Mesangial cell (primary cell): ENCODE measurements at places on chromosomes 6 and 20. TPM values are rescaled to one million over a fixed set of nuclear protein-coding genes. Genes with fewer than 3 reads are reported as not detected.

SLC13A3 gene
- total RNA-seq = 2.4 and 4.1 TPM in 2 replicates

TMEM200A gene
- total RNA-seq = 4.9 and 12.8 TPM in 2 replicates

SALL4 gene
- total RNA-seq = 0.65 and 1.8 TPM in 2 replicates

SLC17A1 gene
- total RNA-seq = 0.25 TPM in 1 of 2 replicates, not detected in the other

CD83 gene
- 1.1 and 2.6 TPM in 2 replicates for total RNA-seq

MUC22 gene
- total RNA-seq = not detected in 2 replicates

TFAP2D gene
- not detected in 2 replicates for total RNA-seq

HLA-DRB5 gene
- total RNA-seq = not detected in 2 replicates

WFDC12 gene
- not detected in 2 replicates for total RNA-seq

PIGT gene
- total RNA-seq = 81.5 and 125 TPM in 2 replicates

HLA-DRA gene
- not detected in 2 replicates for total RNA-seq

ERVFRD-1 gene
- not detected in 2 replicates for total RNA-seq

E2F3 gene
- total RNA-seq = 7.2 and 9.5 TPM in 2 replicates

SIRPB1 gene
- 4.1 and 6.2 TPM in 2 replicates for total RNA-seq

ECT2L gene
- total RNA-seq = not detected in 2 replicates

BCAS1 gene
- 0.13 TPM in 1 of 2 replicates, not detected in the other for total RNA-seq

TGM6 gene
- total RNA-seq = not detected in 2 replicates

DOK5 gene
- total RNA-seq = 1.3 and 6.2 TPM in 2 replicates

DCDC2 gene
- 45.6 and 93.4 TPM in 2 replicates for total RNA-seq

TRAPPC3L gene
- total RNA-seq = not detected in 2 replicates

PTPN1 gene
- total RNA-seq = 36.7 and 51.5 TPM in 2 replicates

MAP1LC3A gene
- 28.4 and 92.3 TPM in 2 replicates for total RNA-seq

TSBP1 gene
- not detected in 2 replicates for total RNA-seq

PRR18 gene
- under 0.01 TPM in 2 replicates for total RNA-seq

VPS16 gene
- total RNA-seq = 32.4 and 45.8 TPM in 2 replicates

SFTA2 gene
- not detected in 2 replicates for total RNA-seq

FRMD1 gene
- not detected in 2 replicates for total RNA-seq
